ENCODE measurements at places on chromosomes 12 and 14.

DNA sequence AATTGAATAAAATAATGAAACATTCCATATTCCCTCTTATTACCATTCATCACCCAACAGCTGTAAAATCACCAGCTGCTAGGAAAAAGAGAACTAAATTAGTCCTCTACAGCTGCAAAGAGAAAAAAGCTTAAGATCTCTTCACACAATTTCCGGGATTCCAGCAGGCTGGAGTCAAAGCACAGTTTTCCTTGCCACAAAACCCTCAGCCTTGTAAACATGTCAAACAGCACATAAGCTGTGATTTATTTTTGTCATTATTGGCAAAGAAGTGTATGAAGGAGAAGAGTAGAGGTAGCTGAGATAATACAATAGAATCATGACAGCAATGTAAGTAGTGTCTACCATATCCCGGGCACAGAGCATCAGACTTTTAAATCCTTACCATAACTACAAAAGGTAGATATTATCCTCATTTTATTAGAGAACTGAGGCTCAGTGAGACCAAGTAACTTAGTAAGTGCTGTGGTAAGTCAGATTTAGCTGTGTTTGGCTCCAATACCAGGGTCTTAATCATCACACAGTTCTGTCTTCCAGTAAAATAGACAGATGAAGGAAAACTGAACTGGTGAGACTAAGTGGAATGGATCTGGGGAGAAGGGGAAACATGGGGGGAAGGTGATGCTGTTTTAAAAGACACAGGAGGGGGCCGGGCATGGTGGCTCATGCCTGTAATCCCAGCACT is 57.3 kb downstream of the NTN4 start:
- peak; percentile 66 for DNase-seq

DNA sequence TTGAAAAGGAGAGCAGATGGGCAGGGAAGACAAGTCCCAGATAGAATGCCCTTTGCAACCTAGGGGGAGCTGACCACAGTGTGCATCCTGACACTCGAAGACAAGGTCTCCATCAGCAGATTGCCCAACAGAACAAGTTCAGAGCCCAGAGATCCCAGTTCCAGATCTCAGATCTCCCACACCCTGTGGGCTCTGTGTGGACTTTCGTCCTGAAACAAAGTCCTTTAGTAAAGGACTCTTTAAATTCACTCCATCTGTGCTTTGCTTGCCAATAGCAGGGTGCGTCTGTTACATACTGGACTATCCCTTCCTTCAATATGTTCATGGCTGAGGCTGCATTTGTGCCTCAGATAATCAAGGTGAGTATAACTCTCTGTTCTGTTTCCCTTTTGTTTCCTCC is 8.7 kb upstream of the C1RL start:
- no peak for DNase-seq

GRCh38 chr12:45331552-45331951 is 115.7 kb downstream of the ANO6 start:
- no peak for DNase-seq

- no peak for DNase-seq
Observed at GRCh38 chr14:96752594-96752993, 44.6 kb upstream of the VRK1 start.

- DNase-seq: no peak
Observed at GRCh38 chr14:86321151-86321550, 791.2 kb downstream of the FLRT2 start.

DNA sequence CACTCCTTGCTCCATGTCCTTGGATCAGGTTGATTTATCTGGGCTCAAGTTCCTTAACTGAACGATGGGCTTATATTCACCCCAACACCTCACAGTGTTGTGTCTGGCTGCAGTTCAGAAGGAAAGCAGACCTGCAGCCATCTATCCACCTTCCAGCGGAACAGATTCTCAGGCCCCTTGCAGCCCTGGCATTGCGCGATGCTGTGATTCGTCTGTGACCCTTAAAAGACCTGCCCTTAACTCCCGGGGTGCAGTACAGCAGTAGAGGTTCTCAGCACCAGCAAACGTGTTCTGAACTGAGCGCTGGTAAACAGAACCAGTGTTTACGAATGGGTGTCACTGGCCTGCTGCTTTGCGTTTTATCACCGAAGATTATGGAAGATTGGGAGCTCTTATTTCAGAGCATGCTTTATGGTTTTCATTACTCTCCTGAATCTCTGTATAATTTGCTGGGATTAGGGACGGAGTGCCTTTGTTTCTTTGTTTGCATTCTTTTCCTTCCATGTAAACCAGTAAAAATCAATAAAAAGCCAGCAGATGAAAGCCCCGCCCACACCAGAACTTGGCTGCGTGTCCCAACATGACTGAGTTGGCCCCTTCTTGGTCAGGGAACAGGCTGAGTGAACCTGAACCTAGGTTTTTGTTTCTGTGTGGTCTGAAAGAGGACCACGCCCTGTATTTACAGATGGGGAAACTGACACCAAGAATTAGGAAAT is 286.7 kb upstream of the CRY1 start:
- no peak for DNase-seq

DNA sequence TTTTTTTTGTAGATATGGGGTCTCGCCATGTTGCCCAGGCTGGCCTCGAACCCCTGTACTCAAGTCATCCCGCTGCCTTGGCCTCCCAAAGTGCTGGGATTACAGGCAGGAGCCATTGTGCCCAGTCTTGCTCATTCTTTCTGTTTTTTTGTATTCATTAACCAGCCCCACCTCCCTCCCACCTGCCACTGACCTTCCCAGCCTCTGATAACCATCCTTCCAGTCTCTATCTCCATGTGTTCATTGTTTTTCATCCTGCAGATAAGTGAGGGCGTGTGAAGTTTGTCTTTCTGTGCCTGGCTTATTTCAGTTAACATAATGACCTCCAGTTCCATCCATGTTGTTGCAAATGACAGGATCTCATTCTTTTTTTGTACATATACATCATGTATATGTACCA is 19.0 kb downstream of the MYL2 start:
- DNase-seq: no peak

GRCh38 chr12:84247931-84248330 is 664.7 kb downstream of the SLC6A15 start:
- no peak for DNase-seq

GRCh38 chr14:96192975-96193805 is 11.4 kb upstream of the BDKRB2 start:
- no peak for DNase-seq

Data from spinal cord (tissue), 10 donors.